ENCODE measurements at places on chromosomes 7 and 10. TPM values are rescaled to one million over a fixed set of nuclear protein-coding genes. Genes with fewer than 3 reads are reported as not detected.

PLA2G12B gene
- total RNA-seq, result not detected

IL2RA gene
- not detected for total RNA-seq

PVRIG gene
- not detected for total RNA-seq

INA gene
- total RNA-seq, result 0.33 TPM

ASZ1 gene
- not detected for total RNA-seq

CYP2C8 gene
- not detected for total RNA-seq

ABCB4 gene
- not detected for total RNA-seq

TFPI2 gene
- 97.3 TPM for total RNA-seq

ZC3HAV1 gene
- 20.0 TPM for total RNA-seq

MYOF gene
- 381 TPM for total RNA-seq

JCAD gene
- 27.9 TPM for total RNA-seq

NACAD gene
- 5.5 TPM for total RNA-seq

WDR86 gene
- 17.7 TPM for total RNA-seq

IDI2 gene
- not detected for total RNA-seq

VPS50 gene
- 50.0 TPM for total RNA-seq

SPAM1 gene
- total RNA-seq, result not detected

CARD11 gene
- under 0.01 TPM for total RNA-seq

NPC1L1 gene
- total RNA-seq, result not detected

KCNIP2 gene
- total RNA-seq, result 1.2 TPM

GOLGA7B gene
- not detected for total RNA-seq

CPA1 gene
- 0.45 TPM for total RNA-seq

ENTPD1 gene
- 0.16 TPM for total RNA-seq

ZNF488 gene
- 0.18 TPM for total RNA-seq

SH2D4B gene
- total RNA-seq, result not detected

FAM131B gene
- total RNA-seq, result 3.2 TPM

FOXI2 gene
- total RNA-seq, result not detected

MRC1 gene
- 0.08 TPM for total RNA-seq

TUBAL3 gene
- not detected for total RNA-seq

VAX1 gene
- total RNA-seq, result not detected

PPP1R9A gene
- total RNA-seq, result 0.45 TPM

EPHA1 gene
- total RNA-seq, result not detected

EVX1 gene
- total RNA-seq, result not detected

ZNHIT1 gene
- total RNA-seq, result 75.6 TPM

NPY4R2 gene
- total RNA-seq, result not detected

NPSR1 gene
- not detected for total RNA-seq

LRRC17 gene
- 95.6 TPM for total RNA-seq

MAP3K8 gene
- 22.9 TPM for total RNA-seq

All from fibroblast of the aortic adventitia (primary cell).